Stimulated activated CD4-positive, alpha-beta T cell treated with anti-CD3 and anti-CD28 coated beads, TNF-alpha, amount 100 ng/mL, for 48 hours (primary cell): ENCODE measurements at places on chromosomes 7 and 10.

- DNase-seq = no peak
Measured at GRCh38 chr7:130350945-130351790, 6.6 kb downstream of the CPA5 start.

DNA sequence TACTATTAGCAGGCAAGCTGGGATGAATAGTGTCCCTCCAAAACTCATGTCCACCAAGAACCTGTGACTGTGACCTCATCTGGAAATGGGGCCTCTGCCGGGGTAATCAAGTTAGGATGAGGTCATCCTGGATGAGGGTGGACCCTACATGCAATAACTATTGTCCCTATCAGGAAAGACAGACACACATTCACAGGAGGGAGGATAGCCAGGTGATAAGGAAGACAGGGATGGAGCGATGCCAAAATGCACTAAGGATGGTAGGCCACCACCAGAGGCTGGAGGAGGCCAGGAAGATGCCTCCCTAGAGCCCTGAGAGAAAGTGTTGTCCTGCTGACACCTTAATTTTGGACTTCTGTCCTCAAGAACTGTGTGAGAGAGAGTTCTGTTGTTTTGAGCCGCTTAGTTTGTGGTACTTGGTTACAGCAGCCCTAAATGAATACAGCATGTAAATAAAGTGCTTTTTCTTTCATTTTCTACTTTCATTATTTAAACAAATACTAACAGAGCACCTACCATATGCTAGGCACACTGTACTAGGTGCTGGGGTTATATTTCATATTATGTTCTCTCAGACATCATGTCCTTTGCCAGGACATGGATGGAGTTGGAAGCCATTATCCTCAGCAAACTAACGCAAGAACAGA, 111.9 kb downstream of the USP6NL start:
- DNase-seq = no peak

DNA sequence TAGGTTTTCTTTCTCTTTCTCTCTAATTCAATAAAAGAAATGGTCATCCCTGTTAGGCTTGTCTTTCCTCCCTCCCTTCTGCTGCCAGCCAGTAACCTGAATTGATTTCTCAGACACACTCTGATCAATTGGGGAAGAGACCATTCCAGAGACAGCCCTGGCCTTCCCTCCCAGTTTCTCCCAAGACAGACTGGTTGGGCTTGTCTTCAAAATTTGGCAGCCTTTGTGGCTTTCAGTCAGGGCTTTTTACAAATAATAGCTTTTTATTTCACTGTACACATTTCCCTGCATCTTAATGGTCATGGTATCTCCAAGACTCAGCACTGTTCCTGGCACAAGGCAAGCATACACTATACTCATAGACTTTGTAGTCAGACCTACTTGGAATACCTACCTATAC, 33.9 kb downstream of the BCAP29 start:
- no peak for DNase-seq

- DNase-seq = no peak
Measured at GRCh38 chr7:41035794-41036193, 667.1 kb downstream of the INHBA start.

DNA sequence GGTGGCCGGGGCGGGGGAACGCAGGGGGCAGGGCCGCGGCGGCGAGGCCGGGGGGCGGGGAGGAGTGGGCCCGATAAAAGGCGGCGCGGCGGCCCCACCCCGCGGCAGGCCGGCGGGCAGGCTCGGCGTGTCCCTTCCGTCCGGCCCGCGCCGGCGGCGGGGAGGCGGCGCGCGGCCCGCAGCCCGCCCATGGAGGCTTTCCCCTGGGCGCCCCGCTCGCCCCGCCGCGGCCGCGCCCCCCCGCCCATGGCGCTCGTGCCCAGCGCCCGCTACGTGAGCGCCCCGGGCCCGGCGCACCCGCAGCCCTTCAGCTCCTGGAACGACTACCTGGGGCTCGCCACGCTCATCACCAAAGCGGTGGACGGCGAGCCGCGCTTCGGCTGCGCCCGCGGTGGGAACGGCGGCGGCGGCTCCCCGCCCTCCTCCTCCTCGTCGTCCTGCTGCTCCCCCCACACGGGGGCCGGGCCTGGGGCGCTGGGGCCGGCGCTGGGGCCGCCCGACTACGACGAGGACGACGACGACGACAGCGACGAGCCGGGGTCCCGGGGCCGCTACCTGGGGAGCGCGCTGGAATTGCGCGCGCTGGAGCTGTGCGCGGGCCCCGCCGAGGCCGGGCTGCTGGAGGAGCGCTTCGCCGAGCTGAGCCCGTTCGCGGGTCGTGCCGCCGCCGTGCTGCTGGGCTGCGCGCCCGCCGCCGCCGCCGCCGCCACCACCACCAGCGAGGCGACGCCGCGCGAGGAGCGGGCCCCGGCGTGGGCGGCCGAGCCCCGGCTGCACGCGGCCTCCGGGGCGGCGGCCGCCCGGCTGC, at the start of gene NANOS1:
Gene NANOS1, plus strand, starts transcription at position 102 of the 808 bp plus-strand sequence. Its CDS starts 88 bp downstream, at position 190.
- DNase-seq = no peak

DNA sequence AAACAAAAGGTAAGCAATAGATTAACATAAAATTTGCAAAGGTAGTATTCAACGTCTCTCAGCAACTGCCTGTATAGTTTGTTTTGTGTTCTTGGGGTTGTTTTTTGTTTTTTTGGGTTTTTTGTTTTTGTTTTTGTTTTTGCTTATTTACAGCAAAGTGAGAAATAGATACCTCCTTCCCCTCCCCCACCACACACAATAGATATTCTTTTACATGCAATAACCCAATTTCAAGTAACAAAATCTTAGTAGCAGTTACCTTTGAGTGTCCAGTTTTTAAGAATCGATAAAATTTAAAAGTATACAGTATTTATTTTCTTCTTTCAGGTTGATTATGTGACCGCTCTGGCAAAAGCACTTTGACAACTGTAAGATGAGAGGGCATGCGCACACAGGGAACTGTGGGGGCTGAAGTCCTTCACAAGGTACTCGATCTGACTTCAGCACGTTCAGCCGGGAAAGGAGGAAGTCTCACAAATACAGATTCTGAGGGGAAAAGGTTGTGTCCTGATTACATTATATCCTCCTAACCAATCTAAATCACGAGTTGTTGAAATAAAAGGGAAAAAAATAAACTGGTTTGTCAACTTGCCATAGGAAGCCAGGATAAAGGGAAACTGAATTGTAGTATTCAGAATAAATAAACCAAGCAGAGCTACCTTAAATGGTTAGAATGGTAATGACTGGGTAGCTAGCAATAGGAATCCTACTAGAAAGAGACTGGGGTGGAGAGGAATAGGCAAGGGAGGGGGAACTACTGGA, 47.8 kb downstream of the CPEB3 start:
- DNase-seq = no peak

DNA sequence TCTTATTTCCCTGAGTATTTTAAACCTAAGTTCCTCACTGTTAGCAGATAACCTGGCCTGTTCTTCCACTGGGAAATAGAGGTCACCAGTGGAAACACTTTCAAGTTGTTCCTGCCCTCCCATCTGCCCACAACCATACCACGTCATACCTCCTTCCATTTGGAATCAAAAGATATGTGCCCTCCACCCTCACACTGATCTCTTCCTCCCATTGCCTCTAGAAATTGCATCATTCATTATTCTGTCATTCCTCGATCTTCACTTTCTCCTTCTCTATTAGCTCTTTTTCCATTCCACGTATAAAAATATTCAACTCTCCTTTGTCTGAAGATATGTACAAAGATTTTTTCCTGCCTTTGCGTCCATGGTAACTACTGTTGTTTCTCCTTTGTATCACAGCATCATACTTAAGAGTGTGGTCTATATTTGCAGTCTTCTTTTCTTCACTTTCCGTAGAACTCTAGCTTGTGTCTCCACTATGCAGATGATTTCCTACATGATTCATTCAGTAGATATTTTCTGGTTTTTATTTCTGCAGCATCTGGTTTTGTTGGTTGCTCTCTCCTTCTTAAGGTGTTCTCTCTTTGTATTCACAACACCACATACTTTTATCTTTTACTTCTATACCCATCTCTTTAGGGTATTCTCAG, 312.3 kb downstream of the REEP3 start:
- DNase-seq = no peak

GRCh38 chr7:1413936-1414639, 45.2 kb downstream of the MICALL2 start:
- DNase-seq = no peak

DNA sequence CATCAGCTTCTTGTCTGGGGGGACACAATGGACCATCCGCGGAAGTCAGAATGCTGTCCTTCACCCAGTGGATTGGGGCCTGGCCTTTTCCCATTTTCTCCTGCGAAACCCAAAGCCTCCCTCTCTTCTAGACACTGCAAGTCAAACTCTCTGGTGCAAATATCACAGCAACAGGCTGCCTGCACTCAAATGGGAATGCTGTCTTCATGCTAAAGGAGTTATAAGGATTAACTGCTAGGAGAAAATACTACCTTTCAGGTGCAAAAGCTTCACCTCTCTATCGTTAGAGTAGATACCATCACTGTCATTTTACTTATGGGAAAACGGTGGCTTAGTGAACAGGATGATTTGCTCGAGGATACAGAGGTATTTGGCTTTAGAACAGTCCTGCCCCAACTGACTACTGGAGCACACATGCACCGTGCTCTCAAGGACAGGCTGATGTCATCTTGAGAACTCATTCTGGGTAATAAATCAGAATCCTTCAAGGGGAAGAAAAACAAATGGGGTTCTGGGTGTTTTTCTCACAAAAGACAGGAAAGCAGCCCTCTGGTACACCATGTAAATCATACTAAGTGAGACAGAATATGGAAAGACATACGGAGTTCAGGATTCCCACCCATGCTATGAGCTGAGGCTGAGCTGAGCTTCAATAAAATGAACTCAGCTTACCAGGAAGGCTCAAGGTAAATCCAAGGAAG, 100.9 kb downstream of the SAMD9 start:
- no peak for DNase-seq

- no peak for DNase-seq
Measured at GRCh38 chr10:46033602-46034011, 3.2 kb upstream of the NCOA4 start.

- DNase-seq = no peak
Measured at GRCh38 chr10:132669208-132669861, 116.6 kb downstream of the NKX6-2 start.

DNA sequence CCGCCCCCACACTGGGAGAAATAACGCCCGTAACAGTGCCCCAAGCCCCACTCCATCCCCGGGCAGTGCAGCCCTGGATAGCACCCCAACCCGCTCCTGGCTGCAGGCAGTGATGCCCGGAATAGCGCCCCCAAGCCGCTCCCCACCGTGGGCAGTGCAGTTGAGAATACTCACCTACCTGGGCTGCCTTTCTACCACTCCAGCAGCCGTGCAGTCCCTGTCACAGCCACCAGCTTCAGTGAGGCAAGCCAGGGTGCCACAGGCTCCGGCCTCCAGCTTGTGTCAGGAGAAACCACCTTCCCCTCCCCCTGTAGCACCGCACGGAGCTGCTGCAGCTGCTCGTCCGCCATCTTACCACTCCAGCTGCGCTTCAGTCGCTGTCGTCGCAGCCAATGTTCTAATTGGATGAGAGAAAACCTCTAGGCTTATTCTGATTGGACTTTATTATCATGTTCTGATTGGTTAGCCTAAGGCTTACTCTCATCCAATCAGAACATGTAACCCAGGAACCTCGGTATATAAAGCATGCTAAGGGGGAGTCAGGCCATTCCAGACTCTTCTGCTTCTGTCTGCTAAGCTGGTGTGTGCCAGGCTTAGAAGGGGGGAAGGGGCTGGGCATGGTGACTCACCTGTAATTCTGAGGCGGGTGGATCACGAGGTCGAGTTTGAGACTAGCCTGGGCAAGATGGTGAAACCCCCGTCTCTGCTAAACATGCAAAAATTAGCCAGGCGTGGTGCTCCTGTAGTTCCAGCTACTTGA, 53.2 kb upstream of the ZNF33B start:
- DNase-seq = no peak

- no peak for DNase-seq
Measured at GRCh38 chr10:33398796-33399195, 64.3 kb upstream of the NRP1 start.

- DNase-seq = no peak
Measured at GRCh38 chr10:36451391-36451970, 673.9 kb upstream of the ANKRD30A start.

- no peak for DNase-seq
Measured at GRCh38 chr10:31128536-31128935, 96.9 kb upstream of the ZNF438 start.

DNA sequence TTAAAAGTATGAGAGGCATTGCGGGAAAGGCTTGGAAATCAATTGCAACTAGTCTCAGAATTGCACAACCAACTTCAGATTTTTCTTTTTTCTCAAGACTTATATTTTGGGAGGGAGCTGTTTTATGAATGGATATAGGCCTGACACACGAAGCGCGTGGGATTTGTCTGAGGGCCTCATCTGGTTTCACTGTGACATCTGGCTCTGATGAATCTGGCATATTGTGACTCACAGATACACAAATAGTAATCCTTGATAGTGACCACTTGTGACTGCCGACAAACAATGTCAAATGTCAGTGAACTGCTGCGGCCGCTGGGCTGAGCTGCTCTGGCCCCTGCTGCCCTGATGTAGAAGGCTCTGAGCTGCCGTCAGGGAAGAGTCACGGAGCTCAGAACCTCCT, 655.1 kb downstream of the INHBA start:
- no peak for DNase-seq

GRCh38 chr7:36863901-36864701, 139.8 kb upstream of the AOAH start:
- DNase-seq = no peak

DNA sequence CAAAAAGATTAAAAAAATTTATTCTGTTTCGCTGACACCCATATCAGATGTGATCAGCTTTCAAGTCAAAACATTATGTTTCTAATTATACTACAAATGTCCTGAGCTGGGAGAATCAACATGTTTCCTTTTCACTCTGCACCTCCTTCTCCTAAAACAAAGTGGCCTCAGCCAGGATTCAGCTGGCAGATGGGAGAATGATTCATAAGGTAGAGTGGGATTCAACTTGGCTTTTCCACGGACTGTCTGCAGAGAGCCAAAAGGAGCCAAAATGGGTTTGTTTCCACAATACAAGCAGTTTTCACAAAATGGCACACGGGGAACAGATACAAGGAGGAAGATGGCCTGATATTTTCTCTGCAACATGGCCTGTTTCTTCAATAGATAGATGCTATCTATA, 376.5 kb upstream of the PRKCQ start:
- no peak for DNase-seq

DNA sequence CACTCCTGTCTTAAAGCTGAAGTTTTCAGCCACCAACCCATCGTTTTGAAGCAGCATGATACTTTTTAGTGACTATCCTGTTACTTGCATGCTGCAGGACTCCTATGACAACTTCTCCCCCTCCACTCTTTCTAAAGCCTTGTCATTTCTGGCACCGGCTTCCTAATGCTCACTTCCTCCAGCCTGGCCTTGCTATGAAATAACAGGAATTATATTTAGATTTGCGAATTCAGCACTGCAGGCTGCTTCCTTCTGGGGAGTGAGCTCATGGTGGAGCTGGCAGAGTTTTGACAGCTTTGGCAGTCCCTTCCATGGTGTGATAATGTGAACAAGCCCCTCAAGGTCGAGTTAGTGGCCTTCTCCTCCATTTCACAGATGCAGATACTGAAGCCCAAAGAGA, 13.4 kb downstream of the BLNK start:
- no peak for DNase-seq

DNA sequence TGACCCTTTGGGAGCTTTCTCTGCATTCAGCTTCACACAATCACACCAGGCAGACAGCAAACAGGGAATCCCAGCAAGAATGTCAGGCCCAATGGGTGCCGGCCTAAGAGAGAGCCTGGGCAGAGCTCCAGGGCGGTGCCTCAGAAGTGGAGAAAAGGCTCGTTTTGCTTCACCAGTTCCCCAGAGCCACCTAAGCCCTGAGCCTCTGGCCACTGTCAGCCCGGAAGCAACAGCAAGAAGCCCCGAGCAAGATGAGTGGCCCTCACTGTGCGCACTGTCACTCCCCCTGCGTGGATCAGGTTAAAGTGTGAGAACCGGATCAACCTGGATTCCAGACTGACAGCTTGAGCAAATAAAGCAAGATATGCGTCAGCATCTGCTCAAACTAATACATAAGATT, 14.7 kb downstream of the CNPY1 start:
- DNase-seq = no peak
